ENCODE measurements at places on chromosomes 4 and X.

DNA sequence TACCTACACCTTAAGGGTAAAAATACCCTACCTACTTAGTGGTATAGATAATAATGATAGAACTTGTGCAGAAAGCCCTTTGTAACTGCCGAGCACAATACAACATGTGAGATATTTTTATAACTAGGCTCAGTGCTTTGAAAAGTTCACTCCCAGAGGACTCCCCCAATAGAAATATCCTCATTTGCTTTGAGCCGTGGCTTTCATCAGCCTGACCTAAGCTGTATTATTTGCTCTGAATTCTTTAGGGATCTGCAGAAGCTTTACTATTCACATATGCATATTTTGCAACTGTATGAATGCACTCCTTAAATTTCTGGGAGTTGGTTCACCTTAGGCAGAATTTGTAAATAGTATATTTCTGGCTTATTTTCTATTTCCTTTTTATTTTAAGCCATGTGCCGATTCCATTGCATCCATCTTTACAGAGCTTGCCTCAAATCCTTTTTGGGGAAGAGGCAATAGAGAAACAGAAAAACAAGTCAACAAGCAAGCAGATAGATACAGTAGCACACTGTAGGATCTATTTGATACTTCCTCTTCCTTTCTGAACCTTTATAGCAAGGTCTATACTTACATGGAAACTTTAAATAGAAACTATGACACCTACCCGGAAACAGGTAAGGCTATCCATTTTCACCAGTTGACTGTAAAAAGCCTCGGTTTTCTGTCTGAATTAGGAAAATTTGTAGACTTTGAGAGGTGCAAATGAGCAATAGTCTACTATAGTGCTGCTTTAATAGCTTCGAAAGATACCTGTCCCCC, 242.5 kb upstream of the VCX3A start:
- DNase-seq, result no peak

GRCh38 chr4:32254216-32254615, 1534.0 kb downstream of the PCDH7 start:
- DNase-seq, result no peak

DNA sequence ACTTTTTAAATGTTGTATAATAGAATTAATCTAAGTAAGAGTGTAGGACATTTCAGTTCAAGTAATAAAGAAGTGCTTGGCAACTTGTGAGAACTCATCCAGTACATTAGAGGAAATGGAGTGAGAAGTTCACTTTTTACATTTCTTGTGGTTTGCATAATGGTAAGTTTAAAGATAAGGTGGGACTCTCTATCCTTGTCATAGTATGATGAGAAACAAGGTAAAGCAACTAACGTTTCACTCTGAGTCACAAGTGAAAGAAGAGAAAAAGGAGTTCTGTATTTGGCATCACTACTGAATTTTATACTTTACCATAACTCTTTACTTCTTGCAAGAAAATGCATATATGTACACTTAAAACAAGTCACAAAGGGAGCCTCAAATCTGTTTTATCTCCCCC, 219.4 kb downstream of the SLC4A4 start:
- no peak for DNase-seq

DNA sequence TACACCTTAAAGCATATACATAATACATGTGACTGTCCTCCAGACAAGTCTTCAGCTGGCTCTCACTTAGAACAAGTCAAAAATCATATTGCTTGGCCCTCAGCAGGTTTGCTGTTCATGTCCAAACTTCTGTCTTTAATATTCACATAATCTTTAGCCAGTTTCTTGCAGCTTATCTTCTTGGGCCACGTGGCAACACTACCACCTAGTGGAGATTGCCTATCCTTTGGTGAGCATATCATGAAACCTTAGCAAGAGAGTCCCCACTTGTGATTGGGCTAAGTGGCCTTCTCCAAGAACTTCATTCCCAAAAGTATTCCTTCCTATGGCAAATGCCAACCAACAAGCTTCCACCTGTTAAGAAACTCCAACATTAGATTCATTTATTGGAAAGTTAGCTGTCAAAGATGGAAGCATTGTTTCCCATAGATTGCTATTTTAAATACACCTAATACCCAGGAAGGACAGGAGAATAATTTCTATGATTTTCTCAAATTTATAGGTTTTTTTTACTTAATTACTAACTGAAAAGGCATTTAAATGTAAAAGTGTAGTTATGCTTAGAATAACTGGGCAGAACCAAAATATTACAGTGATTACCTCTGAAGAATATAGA, 231.9 kb upstream of the INTU start:
- DNase-seq, result no peak
